ENCODE measurements at places on chromosomes 5 and 9. TPM values are rescaled to one million over a fixed set of nuclear protein-coding genes. Genes with fewer than 3 reads are reported as not detected.

BASP1 gene
- 149 TPM for total RNA-seq

PLEKHG4B gene
- 3.8 TPM for total RNA-seq

SPATA31C1 gene
- total RNA-seq = not detected

STKLD1 gene
- 1.2 TPM for total RNA-seq

ARHGEF37 gene
- 0.81 TPM for total RNA-seq

ANKRA2 gene
- 12.6 TPM for total RNA-seq

GABRA1 gene
- not detected for total RNA-seq

- DNase-seq = no peak
These were observed 436.0 kb upstream of the ADAMTSL1 start for GRCh38 chr9:18037981-18038380.

DNA sequence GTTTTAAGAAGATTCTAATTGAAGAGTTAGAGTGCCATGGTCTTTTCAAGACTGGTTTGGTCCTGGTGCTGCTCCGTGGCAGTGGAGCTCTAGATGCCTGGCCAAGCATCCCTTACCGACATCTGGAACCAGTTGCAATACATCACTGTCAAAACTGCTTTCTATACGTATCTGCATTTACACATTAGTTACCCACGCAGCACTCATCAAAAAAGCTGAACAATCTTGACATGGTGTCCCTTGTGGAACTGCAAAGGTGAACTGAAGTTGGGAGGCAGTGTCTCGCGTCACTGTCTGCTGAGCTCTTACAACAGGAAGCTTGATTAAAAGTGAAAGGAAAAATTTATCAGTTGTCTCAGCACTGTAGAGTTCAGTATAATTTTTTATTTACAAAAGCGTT, 82.6 kb downstream of the PBX3 start:
- DNase-seq = no peak

GRCh38 chr5:140628711-140629110, 4.3 kb downstream of the CD14 start:
- peak; percentile 11 for DNase-seq

- no peak for DNase-seq
These were observed 685.8 kb downstream of the MAT2B start for GRCh38 chr5:164191240-164191639.

DNA sequence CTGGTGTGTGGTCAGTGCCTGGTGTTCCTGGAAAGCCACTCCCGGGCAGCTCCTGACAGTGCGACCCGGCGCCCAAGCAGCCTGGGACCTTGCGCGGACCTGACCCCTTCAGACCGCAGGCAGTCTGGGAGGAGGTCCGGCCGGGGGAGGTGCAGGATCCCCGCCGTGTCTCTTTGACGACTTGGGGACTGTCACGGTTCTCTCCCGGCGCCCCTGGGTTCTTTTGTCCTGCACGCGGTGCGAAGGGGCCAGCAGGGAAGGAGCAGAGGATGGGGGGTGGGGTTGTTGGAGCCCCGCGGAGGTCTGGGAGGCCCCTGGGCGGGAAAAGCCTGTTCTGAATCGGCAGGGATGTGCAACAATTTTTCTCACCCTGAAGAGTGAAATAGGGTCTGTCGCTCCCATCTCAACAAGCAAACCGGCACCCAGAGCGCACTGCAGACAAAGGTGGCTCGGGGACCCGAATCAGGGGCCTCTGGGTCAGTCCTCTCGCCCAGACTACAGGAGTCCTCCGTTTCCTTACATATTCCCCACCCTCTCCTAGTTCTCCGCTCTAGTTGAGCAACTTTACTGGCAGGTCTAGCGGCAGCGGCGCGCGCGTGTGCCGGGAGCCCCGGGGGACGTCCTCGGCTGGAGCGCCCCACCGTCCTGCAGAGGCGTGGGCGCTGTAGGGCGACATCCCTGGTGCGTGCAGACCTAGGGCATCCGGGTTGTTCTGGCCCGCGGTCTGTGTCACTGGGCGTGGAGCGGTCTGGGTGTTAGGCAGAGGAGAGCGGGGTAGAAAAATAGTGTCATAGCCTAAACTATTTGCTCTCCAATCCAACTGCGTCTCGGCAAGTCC, 1.2 kb downstream of the VCAN start:
- peak; percentile 58 for DNase-seq

- DNase-seq = no peak
These were observed 1146.3 kb downstream of the MAT2B start for GRCh38 chr5:164651546-164652275.

DNA sequence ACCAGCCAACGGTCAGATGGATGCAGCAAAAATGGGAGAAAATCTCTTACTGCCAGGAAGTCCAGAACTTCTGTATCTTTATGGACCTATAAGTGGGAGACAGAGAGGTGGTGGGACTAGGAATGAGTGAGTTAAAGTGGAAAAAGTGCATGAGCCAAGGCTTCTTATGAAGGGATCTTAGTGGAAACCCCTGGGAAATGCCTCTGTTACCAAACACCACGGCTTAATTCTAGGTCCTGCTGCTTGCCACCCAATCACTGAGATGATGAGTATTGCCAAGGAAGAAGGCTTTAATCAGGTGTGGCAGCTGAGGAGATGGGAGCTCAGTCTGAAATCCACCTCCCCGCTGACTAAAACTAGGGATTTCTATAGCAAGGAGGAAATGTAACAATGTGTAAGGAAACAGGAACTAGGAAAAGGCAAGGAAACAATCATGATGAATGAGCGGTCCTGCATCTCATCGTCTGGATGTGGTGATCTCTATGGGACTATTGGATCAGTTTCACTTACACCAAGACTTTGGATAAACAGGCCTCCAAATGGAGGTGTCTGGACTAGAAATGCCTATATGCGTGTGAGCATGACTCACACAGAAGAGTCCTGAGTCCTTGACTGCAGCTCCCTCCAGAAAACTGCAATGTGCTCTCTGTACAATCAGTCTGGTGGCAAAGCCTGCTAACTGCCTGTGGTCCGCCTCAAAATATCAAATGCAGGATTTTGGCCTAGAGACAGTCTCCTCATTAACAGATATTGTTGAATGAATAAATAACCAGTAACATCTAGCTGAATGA, 98.2 kb upstream of the PRR16 start:
- DNase-seq = no peak

DNA sequence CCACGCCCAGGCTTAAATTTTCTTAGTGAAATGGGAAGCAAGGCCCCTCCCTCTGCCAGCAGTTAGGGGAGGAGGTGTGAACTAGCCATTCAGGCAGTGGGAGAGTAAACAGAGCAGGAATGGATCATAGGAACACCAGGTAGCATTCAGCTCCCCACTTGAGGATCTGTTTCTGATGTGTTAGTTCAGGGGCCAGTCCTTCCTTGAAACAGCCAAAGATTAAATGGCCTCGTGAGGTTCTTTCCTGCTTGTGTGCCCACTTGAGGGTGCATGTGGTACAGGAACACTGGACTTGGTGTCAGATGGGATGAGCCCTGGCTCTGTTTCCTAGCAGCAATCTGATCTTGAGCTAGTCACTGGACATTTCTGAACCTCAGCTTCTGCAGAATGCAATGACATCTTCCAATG, 21.2 kb downstream of the FAXDC2 start:
- no peak for DNase-seq

GRCh38 chr9:121210536-121210935, 8.9 kb upstream of the RAB14 start:
- DNase-seq = no peak

- DNase-seq = no peak
These were observed 188.6 kb downstream of the CYLC2 start for GRCh38 chr9:103183701-103184171.

DNA sequence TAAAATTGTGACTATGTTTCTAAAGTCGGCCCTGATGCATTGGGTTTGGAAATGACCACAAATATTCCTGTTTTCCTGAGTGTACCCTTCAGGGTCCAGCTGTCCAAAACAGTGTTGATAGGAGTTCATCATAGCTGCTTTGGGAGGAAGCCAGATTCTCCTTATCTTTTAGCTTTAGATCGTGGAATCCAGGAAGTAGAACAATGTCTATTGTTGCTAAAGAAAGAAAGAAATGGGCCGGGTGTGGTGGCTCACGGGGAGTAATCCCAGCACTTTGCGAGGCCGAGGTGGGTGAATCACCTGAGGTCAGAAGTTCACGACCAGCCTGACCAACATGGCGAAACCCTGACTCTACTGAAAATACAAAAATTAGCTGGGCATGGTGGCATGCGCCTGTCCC, 9.5 kb downstream of the CAVIN4 start:
- DNase-seq = no peak

DNA sequence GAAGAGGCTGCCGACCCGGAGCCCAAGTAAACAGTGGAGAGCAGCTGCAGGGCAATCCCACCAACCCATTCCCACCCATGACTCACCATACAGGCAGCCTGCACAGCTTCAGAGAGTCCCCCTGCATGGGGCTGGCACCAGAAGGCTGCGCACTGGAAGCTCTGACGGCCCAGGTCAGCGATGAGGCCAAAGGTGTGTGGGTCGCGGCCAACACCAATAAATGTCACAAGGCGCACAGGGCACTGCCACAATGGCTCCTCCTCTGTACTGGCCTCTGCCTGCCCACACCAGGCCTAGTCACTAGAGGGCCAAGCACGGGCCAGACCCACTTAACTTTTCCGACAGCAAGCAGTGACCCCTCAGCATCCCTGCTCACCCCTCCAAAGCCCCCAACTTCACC, 3.0 kb upstream of the SRA1 start:
- DNase-seq = no peak

- DNase-seq = peak; percentile 94
These were observed 140.1 kb upstream of the MOCS2 start for GRCh38 chr5:53249529-53250200.

- peak; percentile 37 for DNase-seq
These were observed 654 bp downstream of the PURA start for GRCh38 chr5:140114341-140115185.

DNA sequence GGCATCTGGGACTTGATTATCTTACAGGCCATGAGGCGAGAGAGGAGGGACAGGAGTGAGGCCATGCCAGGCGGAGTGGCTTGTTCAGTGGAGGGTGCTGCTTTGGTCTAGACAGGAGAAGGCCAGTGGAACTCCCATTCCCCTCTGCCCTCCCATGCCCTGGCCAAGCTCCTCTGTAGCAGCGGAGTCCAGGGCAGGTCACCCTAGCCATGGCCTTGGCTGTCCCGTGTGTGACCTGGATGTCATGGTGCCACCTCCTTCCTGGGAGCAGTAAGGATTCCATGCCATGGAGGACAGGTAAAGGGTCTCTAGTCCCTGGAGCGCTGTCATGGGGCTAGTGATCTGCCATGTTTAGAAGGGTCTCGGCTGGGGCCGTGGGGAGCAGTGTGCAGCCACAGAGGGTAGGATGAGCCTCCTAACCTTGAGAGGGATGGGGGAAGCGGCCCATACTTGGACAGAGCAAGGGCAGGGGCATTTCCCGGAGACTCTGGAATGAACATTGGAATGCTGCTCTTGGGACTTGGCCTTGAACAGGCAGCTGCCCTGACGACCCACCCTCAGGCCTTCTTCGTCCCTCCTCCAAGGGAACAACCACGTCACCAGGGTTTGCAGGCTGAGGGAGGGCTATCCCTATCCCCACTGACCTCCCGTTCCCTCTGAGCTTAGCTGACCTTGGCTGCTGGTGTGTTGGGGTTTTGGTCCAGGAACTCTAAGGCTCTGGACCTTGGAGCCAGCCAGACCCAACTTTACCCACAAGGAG, 100.4 kb downstream of the DAB2IP start:
- no peak for DNase-seq

- no peak for DNase-seq
These were observed 286.1 kb downstream of the ANXA1 start for GRCh38 chr9:73437758-73438157.

- DNase-seq = no peak
These were observed 52.3 kb upstream of the CAVIN4 start for GRCh38 chr9:100525563-100525962.

- peak; percentile 23 for DNase-seq
These were observed 14.1 kb upstream of the SFXN1 start for GRCh38 chr5:175464074-175464941.

DNA sequence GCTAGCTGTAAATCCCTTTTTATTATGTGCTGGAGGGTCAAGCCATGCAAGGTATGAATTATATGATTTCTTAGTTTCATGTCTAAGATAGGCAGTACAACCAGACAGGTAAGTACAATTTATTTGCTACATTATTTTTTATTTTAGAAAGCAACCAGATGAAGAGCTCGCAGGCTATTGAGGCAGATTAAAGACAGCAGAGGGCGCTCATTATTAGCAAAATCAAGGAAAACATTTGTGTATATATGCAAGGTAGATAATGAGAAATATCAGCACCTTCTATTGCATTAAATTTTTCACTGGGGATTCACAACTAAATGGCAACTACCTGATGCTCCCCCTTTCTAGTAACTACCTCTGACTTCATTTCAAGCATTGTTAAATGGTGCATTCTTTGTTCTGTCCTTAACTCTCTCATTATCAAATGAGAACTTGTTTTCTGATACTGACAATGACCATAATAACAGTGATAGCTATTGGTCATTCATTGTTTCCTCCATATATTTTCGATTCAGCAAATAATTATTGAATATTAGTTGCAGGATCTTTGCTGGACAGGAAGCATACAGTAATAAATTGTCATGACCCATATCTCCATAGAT, 8.6 kb downstream of the SCGB3A2 start:
- no peak for DNase-seq

DNA sequence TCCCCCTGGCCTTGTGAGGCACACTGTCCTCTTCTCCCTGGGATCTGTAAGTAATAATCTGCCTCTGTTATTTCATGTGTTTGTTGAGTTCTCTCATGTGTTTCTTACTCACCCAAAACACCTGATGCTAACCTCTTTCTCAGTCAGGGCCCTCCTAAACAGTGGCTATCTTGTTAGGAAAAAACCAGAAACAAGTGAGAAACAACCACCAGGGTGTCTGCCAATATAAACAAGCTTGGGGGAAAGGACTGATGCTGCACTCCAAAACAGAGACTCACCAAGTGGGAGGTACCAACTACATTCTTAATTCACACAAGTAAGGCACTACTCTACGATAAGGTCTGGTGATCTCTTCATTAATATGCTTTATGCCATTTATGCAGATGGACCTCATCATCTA, 564.4 kb downstream of the SEMA5A start:
- no peak for DNase-seq

DNA sequence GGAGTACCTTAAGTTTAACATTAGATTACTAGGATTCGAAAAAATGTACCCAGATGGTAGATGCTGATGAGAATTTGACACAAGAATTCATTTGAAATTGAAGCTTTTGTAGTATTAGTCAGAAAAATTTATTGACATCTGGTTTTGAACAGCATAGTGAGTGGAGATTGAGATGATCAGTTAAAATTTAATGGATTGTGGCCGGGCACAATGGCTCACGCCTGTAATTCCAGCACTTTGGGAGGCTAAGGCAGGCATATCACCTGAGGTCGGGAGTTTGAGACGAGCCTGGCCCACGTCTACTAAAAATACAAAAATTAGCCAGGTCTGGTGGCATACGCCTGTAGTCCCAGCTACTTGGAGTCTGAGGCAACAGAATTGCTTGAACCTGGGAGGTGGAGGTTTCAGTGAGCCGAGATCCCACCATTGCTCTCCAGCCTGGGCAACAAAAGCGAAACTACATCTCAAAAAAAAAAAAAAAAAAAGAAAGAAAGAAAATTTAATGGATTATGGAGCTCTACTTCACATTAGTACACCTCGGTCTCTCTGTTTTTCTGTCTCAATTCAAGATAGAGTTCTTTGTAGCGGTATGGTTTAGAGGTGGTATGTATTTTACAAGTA, 21.0 kb downstream of the NDFIP1 start:
- DNase-seq = no peak

Data from HFFc6 (cell line).